ENCODE measurements at places on chromosomes 5 and 9.

DNA sequence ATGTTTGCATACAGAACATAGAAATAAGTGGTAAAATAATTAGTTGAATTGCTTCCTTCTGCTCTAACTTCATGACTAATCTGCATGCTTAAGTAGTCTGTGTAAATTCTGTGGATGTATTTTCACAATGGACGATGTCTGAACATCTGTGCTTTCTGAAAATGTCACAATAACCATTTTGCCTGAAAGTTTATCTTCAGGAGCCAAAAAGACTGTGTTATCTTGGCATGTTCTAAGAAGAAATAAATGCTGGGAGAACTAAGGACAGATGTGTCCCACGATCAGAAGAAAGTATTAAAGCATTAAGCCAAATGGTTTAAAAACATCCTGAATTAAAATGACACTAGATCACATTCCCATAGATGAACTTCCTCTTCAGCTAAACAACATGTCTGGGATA is 397.6 kb downstream of the SPOCK1 start:
- no peak for DNase-seq

DNA sequence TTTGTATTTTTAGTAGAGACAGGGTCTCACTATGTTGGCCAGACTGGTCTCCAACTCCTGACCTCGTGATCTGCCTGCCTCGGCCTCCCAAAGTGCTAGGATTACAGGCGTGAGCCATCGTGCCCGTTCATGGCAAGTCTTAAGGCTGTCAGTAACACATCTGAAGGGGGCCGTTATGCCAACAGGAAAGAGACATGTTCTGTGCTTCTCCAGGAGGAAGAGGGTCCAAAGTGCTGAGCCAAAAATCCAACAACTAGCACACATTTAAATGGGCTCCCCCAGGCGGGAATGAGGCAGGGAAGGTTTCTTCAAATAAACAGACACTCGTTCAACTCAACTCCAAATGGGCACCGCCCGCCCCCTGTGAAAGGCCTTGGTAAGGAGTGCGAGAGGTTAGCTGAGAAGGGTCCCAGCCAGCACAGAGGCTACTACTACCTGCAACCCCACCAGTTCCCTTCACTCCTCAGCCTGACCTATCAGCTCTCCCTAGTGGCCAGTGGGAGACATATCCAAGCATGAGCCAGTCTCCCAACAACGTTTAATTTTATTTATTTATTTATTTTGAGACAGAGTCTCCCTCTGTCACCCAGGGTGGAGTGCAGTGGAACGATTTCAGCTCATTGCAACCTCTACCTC is 84.1 kb upstream of the DMRT1 start:
- DNase-seq, result no peak

DNA sequence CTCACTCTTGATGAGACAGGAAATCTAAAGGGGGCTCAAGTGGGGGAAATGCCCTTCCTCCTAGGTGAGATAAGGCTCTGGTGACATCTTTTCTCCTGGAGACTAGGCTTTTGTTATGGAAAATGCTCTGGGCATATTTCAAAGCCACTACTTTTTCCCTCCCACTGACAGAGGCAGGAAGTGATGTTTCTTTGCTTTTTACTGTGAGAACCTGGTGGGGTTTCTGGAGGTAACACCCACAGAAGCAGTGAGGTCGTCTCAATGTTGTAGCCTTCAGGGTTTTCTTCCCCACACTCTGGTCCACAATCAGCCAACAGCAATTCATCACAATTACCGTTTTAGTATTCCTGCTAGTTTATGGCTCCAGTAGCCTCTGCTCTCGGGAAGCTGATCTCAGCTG is 41.4 kb upstream of the FAM240B start:
- no peak for DNase-seq

DNA sequence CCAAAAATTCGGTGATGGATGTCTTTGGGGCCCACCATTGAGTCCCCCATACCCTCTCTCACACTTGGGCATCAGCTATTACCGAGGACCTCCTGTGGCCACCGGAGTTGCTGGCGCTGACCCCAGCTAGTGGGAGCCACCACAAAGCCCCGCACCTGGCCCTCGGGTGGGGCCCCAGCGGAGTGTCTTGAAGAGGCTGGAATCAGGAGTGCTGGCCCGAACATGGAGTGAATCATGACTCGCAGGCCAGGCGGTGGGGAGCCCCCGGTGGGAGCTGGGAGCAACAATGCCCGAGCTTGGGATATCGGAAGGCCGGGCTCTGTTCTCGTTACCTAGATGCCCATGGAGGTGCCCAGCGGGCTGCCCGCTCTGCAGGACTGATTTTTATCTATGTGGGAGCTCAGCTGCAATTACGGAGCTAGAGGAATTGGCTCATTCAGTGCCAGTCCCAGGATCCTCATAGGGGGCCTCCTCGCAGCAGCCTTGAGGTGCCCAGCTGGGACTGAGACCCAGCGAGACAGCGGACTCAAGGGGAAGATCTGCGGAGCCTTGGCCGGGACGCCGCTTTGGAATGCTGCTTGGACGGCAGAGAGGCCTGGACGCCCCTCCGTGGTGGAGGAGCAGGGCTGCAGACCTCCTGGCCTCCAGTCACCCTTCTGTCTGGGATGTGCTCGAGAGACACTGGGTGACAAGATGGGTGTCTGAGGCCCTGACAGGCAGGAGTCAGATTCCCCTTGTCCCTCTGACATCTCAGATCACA is 70.8 kb downstream of the PSMB7 start:
- no peak for DNase-seq

DNA sequence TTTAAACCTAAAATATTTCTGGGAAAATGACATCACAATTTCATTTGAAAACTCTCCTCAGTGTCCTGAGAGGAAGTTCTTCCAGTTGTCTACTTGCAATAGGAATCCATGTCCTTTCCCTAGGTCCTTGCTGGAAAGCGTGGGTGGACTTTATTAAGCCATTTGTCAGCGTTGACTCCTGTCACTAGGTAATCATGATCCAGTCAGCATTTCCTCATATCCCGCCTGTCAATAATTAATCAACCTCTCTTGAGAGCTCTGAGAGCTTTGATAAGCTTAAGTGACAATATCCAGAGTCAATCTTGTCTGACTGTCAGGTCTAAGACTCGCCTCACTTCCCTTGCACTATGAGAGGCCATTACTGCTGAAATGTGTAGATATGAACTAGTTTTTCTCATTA is 107.2 kb upstream of the SLIT3 start:
- no peak for DNase-seq

GRCh38 chr9:16126042-16126441 is 573.2 kb downstream of the CCDC171 start:
- DNase-seq, result no peak

DNA sequence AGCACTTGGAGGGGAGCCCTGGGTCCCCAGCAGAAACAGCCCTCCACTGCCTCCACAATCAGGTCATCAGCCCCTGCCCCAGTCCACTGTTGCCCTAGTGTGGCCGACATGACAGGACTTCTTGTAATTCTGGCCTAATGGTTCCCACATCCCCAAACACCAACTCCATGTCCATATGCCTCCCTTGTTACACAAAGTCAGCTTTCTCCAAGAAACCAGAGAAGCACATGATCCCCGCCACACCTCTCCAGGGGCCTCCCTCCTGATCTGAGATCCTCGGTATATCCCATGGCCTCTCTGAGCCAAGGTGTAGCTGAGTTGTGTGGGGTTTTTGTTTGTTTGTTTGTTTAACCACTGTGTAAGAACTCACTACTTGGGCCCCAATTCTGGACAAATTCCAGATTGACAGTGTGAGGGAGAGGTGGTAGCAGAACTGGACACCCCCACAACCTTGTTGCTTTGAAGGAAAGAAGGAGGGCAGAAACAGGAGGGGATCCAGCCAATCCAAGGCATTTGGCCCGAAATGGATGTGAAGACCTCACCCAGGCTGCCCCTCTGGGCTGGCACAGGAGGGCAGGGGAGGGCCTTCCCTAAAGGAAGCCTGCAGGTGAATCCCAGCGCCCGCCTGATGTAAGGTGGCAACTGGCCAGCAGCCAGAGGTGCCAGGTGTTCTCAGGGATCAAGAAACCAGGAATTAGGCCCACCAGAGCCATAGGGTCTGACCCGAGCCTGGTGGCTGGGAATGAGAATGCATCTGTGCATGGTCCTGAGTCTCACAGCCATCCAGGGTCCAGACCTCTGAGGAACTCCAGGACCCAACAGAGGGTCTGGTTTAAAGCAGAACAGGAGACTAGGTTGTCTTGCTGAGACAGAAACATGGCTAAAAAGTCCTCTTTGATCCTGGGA is 13.4 kb downstream of the IRF1 start:
- DNase-seq, result no peak

GRCh38 chr5:149445739-149446369 is 66.8 kb upstream of the IL17B start:
- DNase-seq, result no peak

- no peak for DNase-seq
Observed at GRCh38 chr9:84557751-84558150, 111.8 kb upstream of the NTRK2 start.

DNA sequence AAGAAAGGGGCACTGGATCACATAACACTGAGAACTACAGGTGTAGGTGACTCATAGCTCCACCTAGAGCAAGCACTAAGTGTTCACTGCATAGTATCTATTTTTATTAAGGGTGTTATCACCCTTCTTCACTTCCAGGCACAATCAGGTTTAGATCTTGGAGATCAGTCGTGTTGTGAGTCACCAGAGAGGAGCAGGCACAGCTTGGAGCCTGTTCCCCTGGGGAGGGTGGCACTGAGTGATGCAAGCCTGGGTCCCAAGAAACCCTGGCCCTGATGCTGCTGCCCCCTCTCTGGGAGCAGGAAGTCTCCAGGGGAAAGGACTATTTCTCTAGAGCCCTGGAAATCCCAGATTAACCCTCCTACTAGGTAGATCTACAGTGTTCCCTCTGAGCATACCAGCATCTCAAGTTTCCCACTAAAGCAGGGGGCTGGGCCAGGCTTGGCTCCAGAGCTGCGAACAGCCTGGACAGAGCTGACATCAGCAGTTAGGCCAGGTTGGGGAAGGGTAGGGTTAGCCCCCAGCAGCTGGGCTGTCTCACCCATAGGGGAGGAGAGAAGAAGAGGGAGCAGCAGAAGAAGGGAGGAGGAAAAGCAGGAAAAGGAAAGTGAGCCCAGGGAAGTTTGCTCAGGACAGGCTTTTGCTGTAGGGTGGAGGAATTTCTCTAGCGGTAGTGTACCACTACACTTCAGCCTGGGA is 28.1 kb upstream of the SPINK4 start:
- no peak for DNase-seq

GRCh38 chr5:157358871-157359270 is 92.9 kb downstream of the CYFIP2 start:
- no peak for DNase-seq

- no peak for DNase-seq
Observed at GRCh38 chr9:99361817-99362216, 139.7 kb downstream of the SEC61B start.

- DNase-seq, result no peak
Observed at GRCh38 chr5:159041444-159042198, 58.1 kb downstream of the EBF1 start.

DNA sequence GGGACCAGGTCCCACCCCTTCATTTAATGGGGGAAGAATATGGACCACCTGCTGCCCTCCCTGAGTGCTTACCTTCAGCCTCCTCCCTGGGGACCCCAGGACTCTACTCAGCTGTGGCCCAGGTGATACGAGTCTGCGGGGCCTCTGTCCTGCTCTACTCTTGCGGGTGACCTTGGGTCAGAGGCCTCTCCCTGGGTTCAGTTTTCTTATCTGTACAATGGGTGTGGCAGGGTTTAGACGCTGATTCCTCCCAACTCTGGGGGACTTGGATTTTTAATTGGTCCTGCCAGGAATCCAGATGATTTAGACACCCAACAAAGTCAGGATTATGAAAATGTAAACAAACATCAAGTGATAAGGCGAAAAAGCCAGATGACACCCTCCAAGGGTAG is 25.0 kb downstream of the FAM163B start:
- DNase-seq, result no peak

DNA sequence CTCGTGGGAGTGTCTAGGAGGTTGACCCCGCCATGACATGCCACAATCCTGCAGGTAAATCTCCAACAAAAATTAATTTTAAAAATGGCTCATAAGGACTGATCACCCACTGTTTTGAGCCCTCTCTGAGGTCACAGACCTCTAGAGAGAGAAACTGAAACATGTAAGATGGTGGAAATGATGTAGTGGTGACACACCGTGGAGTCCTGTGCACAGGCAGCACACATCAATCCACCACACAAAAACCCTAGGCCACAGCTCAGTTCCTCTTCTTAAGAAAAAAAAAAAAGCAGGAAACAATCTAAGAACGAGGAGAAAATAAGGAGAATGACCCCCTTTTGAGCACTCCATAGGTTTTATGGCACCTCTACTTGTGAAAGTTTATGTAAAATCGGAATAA is 93.8 kb upstream of the FAM120A start:
- DNase-seq, result no peak

- no peak for DNase-seq
Observed at GRCh38 chr5:55324815-55325418, 17.1 kb downstream of the MTREX start.

- DNase-seq, result no peak
Observed at GRCh38 chr5:80035839-80036238, 691 bp downstream of the THBS4 start.

All from NCI-H1436 treated with DMSO at 0.1 percent for 48 hours (cell line).